ENCODE measurements at places on chromosomes 3 and 15.

GRCh38 chr3:187767266-187768012 is 22.2 kb upstream of the BCL6 start:
- no peak for DNase-seq

- no peak for DNase-seq
Measured at GRCh38 chr15:61449186-61449702, 220.1 kb upstream of the RORA start.

DNA sequence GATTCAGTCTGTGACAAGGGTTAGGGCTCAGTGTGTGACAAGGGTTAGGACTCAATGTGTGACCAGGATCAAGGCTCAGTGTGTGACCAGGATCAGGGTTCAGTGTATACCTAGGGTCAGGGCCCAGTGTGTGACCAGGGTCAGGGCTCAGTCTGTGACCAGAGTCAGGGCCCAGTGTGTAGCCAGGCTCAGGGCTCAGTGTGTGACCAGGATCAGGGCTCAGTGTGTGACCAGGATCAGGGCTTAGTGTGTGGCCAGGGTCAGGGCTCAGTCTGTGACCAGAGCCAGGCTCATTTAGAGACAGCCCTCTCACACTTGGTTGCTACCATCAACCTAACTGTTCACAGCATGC is 24.2 kb downstream of the LOXL1 start:
- DNase-seq, result no peak

GRCh38 chr3:49271047-49271446 is 6.0 kb downstream of the C3orf62 start:
- DNase-seq, result no peak

DNA sequence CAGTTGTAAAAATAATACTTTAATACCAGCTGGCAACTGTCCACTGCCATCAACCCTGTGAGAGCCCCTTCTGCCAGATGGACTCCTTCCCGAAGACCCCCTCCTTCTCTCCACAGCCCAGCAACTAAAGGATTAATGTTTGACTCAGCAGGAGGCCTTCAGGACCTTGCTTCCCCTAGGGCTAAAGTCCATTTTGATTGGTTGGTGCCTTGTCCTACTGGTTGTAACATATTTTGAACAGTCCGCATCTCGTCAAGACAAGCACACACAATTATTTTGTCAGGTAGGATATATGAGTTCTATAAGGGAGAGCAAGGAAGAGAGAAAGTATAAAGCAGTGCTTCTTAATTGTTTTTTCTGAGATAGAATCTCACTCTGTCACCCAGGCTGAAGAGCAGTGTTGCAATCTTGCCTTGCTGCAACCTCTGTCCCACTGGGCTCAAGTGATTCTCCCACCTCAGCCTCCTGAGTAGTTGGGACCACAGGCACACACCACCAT is 18.6 kb downstream of the ACOX2 start:
- DNase-seq, result no peak

GRCh38 chr3:176919836-176920765 is 277.2 kb downstream of the TBL1XR1 start:
- DNase-seq, result no peak

DNA sequence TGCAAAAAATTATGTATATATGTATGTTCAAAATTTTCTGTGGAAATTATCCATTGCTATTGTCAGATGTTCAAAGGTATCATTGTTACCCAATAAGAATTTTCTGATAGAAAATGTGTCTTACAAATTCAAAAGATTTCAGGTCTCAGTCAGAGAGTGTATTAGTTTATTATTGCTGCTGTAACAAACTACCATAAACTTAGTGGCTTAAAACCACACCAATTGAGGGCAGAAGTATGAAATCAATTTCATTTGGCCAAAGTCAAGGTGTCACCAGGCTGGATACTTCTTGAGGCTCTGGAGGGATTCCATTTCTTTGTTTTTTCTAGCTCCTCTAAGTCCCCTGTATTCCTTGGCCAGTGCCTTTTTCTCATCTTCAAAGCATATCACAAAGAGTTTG is 914.4 kb upstream of the ROBO1 start:
- DNase-seq, result no peak

DNA sequence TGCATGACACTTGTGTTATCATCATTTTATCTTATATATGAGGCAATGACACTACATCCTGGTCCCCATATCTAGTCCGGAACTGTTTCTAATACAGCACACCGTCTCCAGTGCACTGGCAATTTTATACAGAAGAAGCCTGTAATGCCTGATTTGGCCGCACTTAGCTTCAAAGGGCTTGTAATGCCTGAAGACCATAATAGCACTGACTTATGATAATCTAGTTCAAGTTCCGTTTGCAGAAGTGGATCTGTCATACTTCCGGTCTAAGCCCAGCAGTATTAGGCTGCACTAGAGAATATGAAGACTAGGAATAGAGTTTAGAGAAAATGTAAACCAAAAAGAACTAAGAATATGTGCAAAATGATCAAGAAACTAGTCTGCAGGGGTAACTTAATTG is 1.3 kb downstream of the BNIP2 start:
- DNase-seq, result no peak

DNA sequence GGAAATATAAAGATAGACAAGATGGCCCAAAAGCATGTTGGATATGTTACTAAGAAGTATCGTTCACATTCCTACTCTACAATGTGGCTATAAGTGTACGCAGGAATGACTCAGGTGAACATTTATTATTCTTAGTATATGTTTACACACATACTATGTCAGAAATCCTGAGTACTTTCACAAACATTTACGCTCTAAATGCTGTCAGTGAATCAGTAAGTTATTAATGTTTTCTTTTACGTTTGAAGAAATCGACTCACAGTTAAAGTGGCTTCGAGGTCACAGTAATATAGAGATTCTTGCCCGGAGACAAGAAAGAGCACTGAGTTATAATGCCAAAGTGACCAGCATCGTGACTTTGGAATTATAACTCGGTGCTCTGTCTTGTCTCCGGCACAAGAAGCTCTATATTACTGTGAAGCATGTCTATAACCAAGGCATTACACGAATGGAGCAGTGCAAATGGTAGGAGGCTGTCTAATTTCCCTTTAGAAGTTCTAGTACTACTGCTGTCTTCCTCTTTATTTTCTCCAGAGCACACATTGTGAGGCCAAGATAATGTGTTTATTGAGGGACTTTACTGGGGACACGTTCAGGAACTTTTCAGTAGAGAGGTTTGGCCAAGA is 61.8 kb upstream of the P3H2 start:
- DNase-seq, result no peak

DNA sequence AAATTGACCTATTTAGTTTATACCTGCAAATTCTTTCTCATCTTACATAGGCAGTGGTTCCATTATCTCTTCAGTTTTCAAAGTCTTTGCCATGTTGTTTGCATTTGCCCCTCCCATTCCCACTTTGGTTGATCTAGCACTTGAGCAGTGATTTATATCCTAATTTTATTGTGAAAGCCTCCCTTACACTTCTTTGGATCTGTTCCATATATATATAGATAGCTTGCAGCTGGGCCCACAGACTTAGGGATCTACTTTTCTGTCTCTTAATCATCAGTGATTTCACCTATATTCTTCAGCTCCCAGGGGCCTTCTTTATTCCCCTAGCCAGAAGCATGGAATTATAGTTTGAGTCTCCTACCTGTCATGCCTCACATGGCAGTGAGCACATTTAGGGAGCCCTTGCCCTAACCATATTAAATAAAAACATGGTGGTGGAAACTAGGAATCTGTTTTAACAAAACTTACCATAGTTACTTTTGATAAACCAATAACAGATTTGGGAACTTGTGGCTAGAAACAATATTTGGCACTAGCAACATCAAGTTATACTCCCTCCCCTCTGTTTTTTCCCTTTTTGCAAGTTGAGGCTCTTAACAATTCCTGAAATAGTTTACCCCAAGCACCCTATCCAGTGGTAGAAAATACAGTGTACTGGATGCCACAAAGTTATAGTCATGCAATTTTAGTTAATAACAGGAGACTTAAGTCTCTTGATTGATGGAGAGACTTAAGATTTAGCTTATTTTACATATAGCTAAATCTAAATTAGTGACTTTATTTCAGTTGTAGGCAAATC is 41.7 kb downstream of the ARIH1 start:
- DNase-seq, result no peak

- DNase-seq, result no peak
Measured at GRCh38 chr15:66524838-66525237, 19.7 kb downstream of the ZWILCH start.

DNA sequence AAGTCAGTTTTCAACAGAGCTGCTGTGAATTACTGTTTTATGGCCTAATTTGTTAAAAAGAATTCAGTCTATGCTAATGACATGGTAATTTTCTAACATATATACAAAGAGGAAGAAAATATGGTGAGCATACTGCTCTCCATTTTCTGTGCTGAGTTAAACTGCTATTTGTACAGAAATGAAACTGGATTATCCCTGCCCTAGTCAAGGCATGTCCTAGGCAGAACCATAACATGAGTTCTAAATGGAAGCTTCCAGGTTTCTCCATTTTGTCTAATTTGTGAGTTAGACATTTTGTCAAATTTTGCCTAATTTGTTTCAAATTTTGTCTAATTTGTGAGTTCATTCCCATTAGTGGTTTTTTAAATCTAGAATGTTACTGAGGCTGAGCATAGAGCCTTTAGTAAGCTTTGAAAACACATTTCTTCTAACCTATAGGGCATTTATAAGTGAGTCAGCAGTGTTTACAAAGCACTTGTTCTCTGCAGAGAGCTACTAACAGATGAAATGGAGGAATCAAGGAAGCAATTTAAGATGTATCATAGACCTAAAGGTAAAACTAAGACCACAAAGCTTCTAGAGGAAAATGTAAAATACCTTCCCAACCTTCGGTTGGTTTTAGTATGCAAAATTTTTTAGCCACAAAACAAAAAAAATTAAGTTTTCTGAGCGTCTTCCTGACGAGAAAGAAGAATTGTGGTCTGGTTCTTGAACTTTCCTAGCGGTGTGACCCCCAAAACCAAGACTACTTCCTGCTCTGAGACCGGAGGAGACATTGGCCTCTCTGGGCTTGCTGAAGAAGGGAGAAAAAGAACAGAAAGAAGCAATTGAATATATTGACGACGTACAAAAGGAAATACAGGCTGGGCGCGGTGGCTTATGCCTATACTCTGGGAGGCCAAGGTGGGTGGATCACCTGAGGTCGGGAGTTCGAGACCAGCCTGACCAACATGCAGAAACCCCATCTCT is 9.8 kb downstream of the P2RY14 start:
- peak; percentile 56 for DNase-seq

DNA sequence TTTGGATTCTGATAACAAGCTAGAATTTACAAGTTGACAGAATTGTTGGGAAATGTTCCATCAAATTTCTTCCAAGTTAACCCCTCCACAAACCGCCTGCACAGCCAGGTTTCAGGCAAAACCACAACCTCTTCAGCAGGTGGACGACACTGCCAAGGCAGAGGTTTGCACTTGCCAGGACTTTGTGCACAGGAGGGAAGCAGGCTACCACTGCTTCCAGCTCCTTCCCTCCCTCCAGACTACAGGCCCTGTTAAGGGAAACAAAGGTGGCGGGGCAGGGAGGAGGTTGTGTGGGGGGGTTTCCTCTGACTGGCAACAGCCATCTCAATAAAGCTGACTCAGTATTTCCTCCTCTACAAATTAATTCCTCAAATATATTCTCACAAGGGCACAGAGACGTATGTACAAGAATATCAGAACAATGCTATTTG is 42.2 kb downstream of the TBC1D2B start:
- peak; percentile 59 for DNase-seq

DNA sequence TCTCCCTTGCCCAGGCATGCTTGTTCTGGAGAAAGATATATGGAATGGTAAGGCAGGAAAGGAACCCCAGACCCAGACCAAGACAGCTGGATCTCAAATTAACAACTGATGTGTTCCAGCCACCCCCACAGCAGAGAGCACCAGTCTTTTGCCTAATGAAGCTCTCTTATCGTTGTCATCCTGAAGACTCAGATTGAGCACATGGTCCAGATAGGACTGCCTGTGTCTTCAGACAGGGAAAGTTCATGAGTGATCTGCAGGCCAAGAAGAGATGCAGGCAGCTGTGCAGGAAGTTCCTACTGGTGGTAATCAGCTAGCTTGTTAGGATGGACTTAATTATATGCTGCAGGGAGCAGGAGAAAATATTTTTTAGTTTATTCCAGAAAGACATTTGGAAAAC is 53.3 kb downstream of the PPP2R3A start:
- DNase-seq, result no peak

GRCh38 chr3:72754582-72754981 is 93.7 kb downstream of the SHQ1 start:
- DNase-seq, result no peak

GRCh38 chr15:40115670-40116093 is 7.0 kb upstream of the BMF start:
- DNase-seq, result no peak

GRCh38 chr3:190581041-190581541 is 67.2 kb downstream of the IL1RAP start:
- no peak for DNase-seq

GRCh38 chr15:81531109-81531592 is 157.1 kb upstream of the TMC3 start:
- DNase-seq, result no peak

- DNase-seq, result no peak
Measured at GRCh38 chr3:168093229-168093628, 2.5 kb downstream of the GOLIM4 start.

DNA sequence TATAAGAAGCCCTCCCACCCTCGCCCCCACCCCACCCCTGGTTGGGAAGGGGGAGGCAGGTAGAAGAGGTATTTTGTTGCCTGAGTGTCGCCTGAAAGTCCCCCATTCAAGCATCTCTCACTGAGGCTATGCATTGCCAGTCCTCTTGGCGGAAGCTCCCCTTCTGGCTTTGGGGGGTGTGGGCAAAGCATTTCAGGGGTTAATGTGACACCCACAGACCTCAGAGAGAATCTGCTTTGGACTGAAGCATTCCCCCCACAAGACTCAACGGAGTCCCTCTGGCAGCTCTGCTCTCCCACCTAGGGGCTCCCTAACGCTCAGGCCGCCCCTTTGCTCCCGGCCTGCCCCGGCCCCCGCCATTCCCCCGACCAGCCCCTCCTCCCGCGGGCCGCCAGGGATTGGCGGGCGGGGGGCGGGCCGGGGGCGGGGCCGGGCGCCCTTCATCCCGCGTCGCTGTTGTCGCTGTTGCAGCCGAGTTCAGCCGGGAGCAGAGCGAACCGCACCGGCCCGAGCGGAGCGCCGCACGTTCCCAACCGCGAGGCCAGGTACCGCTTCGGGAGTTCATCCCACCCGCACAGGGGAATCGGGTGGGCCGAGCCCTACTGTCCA is at the start of gene SLC38A3:
Gene SLC38A3, plus strand, starts transcription at position 468 of the 609 bp plus-strand sequence. CDS start 8,929 bp downstream, outside the sequence.
- peak; percentile 36 for DNase-seq

- DNase-seq, result peak; percentile 48
Measured at GRCh38 chr3:53254509-53255422, 1.1 kb downstream of the TKT start.
